ENCODE measurements at places on chromosomes 5 and 9. TPM values are rescaled to one million over a fixed set of nuclear protein-coding genes. Genes with fewer than 3 reads are reported as not detected.

SCGB3A2 gene
- not detected for polyA plus RNA-seq

OR1J2 gene
- polyA plus RNA-seq: not detected

GRCh38 chr5:55935371-55935770 lies 59.4 kb downstream of the IL6ST start:
- DNase-seq: no peak
- no peaks in the 10 kb centered on the region for H3K4me1 ChIP-seq
- peaks cover 7% of the 10 kb centered on the region for H3K36me3 ChIP-seq
- no peak overlapping the region for H3K27ac ChIP-seq

SLC36A2 gene
- polyA plus RNA-seq: not detected

GRCh38 chr5:83973925-83974815 lies 253.5 kb upstream of the HAPLN1 start:
- no peaks in the 10 kb centered on the region for H3K4me1 ChIP-seq
- no peak overlapping the region for H3K27ac ChIP-seq
- H3K36me3 ChIP-seq: no peaks in the 10 kb centered on the region
- H3K27me3 ChIP-seq: no peaks in the 10 kb centered on the region
- no peak overlapping the region for H3K4me3 ChIP-seq

DNA sequence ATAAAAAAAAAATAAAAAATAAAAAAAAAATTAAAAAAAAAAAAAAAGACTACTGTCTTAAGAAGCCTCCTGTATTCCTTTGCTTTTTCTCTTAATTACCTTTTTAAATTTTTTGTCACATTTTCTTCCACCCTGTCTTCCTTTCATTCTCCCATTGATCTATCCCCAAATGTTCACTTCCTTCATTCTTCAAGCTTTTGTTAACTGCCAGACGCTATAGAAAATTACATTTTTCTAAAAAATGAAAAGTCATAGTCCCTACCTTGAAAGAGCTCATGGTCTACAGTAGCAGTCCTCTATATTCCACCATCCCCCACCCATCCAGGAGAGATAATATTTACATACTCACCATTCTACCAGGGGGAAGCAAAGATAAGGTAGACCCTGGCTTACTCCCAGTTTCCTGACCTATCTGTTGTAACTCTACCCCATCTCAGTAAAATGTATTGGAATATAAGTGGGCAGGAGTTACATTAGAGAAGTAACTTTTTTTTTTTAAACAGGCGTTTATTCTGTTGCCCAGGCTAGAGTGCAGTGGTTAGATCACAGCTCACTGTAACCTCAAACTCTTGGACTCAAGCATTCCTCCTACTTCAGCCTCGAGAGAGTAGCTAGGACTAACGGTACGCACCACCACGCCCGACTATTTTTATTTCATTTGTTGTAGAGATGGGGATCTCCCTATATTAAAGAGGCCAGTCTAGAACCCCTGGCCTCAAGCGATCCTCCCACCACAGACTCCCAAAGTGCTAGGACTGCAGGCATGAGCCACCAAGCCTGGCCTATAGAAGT lies 3.8 kb upstream of the PRKAA1 start:
- peak overlapping the region; percentile 58 for H3K27ac ChIP-seq
- no peaks in the 10 kb centered on the region for H3K36me3 ChIP-seq
- no peak overlapping the region for H3K4me3 ChIP-seq
- no peak for DNase-seq
- H3K27me3 ChIP-seq: no peaks in the 10 kb centered on the region

NUTM2F gene
- not detected for polyA plus RNA-seq

- no peaks in the 10 kb centered on the region for H3K27me3 ChIP-seq
- no peak overlapping the region for H3K27ac ChIP-seq
- no peak overlapping the region for H3K4me3 ChIP-seq
- no peaks in the 10 kb centered on the region for H3K4me1 ChIP-seq
- no peaks in the 10 kb centered on the region for H3K36me3 ChIP-seq
- no peak for DNase-seq
Observed at GRCh38 chr5:178551059-178551458, 39.1 kb downstream of the COL23A1 start.

DNA sequence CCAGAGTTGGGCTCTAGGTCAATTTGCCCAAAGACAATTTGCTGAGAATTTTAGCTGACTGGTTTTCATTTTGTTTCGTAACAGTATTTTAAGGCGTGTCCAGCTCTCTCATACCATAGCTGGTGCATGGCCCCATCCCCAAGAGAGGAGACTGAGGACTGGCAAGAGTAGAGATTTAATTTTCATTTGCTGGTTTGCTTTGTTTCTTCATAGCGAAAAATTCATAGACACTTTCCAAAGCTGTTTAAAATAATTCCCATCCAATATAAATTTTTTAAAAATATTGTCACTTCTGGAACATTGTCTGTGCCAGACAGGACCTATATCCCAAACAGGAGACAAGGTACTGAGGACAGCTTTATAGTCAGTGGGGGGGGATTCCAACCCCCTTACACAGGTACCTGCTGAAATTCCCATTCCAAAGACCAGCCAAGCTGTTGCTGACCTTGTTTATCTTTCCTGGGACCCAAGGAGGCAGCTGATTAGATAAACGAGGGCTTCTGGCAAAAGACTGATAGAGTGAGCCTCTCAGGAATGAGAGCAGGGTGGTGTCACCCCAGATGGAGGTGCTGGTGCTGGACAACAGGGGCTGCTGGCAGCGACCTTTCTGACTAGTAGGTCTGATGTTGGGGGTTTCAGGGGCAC lies 6.8 kb upstream of the ANGPTL2 start:
- no peaks in the 10 kb centered on the region for H3K36me3 ChIP-seq
- H3K27ac ChIP-seq: no peak overlapping the region
- H3K4me1 ChIP-seq: no peaks in the 10 kb centered on the region
- H3K4me3 ChIP-seq: no peak overlapping the region
- DNase-seq: no peak

- no peak for DNase-seq
- no peaks in the 10 kb centered on the region for H3K4me1 ChIP-seq
- H3K27ac ChIP-seq: no peak overlapping the region
- no peaks in the 10 kb centered on the region for H3K36me3 ChIP-seq
- H3K27me3 ChIP-seq: no peaks in the 10 kb centered on the region
- H3K4me3 ChIP-seq: no peak overlapping the region
Observed at GRCh38 chr9:79662537-79662956, 90.8 kb downstream of the TLE4 start.

DNA sequence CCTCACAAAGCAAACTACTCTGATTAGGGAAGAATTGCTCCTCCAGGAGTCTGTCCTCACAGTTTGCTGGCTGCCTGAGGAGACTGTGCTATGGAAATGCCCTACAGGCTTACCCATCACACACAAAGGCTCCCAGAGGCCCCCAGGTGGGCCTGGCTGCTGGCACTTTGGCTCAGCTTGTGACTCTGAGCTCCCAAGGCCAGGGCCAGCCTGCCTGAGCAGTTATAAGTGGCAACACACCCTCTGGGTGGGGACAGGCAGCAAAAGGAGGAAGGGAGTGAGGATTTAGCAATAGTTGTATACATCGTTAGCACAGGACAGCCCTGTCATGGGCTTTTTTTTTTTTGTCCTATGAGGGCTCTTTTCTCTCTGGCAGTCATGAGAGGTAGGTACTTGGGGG lies 103.5 kb downstream of the DAPK1 start:
- DNase-seq: no peak
- H3K36me3 ChIP-seq: no peaks in the 10 kb centered on the region
- H3K27me3 ChIP-seq: no peaks in the 10 kb centered on the region
- no peak overlapping the region for H3K27ac ChIP-seq

GRCh38 chr5:116456036-116456435 lies 118.6 kb downstream of the SEMA6A start:
- H3K36me3 ChIP-seq: no peaks in the 10 kb centered on the region
- no peak for DNase-seq
- H3K4me3 ChIP-seq: no peak overlapping the region
- no peaks in the 10 kb centered on the region for H3K4me1 ChIP-seq
- no peaks in the 10 kb centered on the region for H3K27me3 ChIP-seq
- H3K27ac ChIP-seq: no peak overlapping the region

- H3K27me3 ChIP-seq: no peaks in the 10 kb centered on the region
- H3K4me1 ChIP-seq: no peaks in the 10 kb centered on the region
- no peaks in the 10 kb centered on the region for H3K36me3 ChIP-seq
- DNase-seq: no peak
- H3K27ac ChIP-seq: no peak overlapping the region
- H3K4me3 ChIP-seq: no peak overlapping the region
Observed at GRCh38 chr5:58040846-58041245, 419.0 kb downstream of the PLK2 start.

RANBP3L gene
- polyA plus RNA-seq: not detected

- no peak overlapping the region for H3K4me3 ChIP-seq
- no peaks in the 10 kb centered on the region for H3K4me1 ChIP-seq
- H3K36me3 ChIP-seq: peaks cover 9% of the 10 kb centered on the region
- no peaks in the 10 kb centered on the region for H3K27me3 ChIP-seq
- no peak for DNase-seq
- H3K27ac ChIP-seq: no peak overlapping the region
Observed at GRCh38 chr9:114643896-114644295, 13.7 kb downstream of the TEX53 start.

GPR150 gene
- 2.8 TPM for polyA plus RNA-seq

GRCh38 chr9:5819174-5819573 lies 13.7 kb downstream of the ERMP1 start:
- peaks cover 12% of the 10 kb centered on the region for H3K36me3 ChIP-seq
- H3K4me3 ChIP-seq: no peak overlapping the region

DNA sequence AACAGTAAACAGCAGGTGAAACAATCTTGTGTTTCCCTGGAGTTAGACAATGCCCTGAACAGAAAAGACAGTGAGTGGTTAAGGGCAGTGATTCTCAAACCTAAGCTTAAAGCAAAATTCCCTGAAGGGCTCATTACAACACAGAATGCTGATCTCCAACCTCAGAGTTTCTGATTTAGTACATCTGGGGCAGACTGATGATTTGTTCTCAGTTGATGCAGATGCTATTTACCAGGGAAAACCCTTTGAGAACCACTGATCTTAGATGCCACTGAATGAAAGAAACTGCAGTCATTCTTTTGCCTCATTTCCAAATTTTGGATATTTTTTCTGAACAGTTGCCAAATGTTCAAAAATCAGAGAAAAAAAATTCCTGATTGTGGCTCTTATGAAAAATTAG lies 18.7 kb upstream of the ADAM19 start:
- no peak for DNase-seq
- no peak overlapping the region for H3K4me3 ChIP-seq
- no peaks in the 10 kb centered on the region for H3K36me3 ChIP-seq
- H3K4me1 ChIP-seq: peaks cover 18% of the 10 kb centered on the region
- H3K27me3 ChIP-seq: no peaks in the 10 kb centered on the region
- no peak overlapping the region for H3K27ac ChIP-seq

- H3K4me3 ChIP-seq: no peak overlapping the region
- no peaks in the 10 kb centered on the region for H3K36me3 ChIP-seq
- no peaks in the 10 kb centered on the region for H3K4me1 ChIP-seq
- no peak for DNase-seq
- H3K27me3 ChIP-seq: no peaks in the 10 kb centered on the region
Observed at GRCh38 chr9:90559075-90560073, 83.2 kb downstream of the DIRAS2 start.

DNA sequence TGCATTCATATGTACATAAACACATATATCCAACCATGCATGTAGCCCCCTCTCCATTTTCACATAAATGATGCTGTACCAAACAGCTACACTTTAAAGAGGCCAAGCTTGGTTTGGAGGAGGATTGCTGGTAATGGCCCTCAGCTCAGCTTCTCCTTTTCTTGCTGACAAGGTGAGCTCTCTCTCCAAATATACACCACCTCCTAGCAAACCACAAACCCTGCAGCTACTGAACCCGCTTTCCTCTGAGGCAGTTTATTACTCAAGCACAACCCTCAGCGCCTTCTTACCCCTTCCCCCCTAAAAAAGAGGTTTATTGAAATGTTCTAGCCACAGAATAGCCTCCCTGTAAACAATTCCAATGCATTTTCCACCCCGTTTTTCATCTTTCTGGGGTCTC lies 54.0 kb downstream of the ALG2 start:
- H3K4me3 ChIP-seq: no peak overlapping the region
- H3K27ac ChIP-seq: no peak overlapping the region
- DNase-seq: no peak

NME5 gene
- not detected for polyA plus RNA-seq

GRCh38 chr9:82454509-82455190 lies 466.1 kb downstream of the SPATA31D1 start:
- H3K36me3 ChIP-seq: no peaks in the 10 kb centered on the region
- H3K4me3 ChIP-seq: no peak overlapping the region
- H3K27ac ChIP-seq: no peak overlapping the region
- no peak for DNase-seq
- no peaks in the 10 kb centered on the region for H3K27me3 ChIP-seq
- H3K4me1 ChIP-seq: no peaks in the 10 kb centered on the region

- H3K36me3 ChIP-seq: no peaks in the 10 kb centered on the region
- H3K4me1 ChIP-seq: no peaks in the 10 kb centered on the region
- no peaks in the 10 kb centered on the region for H3K27me3 ChIP-seq
Observed at GRCh38 chr5:154513669-154514084, 35.6 kb upstream of the HAND1 start.

CCIN gene
- 0.14 TPM for polyA plus RNA-seq

BHMT2 gene
- polyA plus RNA-seq: not detected

- no peaks in the 10 kb centered on the region for H3K27me3 ChIP-seq
- no peak overlapping the region for H3K27ac ChIP-seq
- H3K4me3 ChIP-seq: no peak overlapping the region
- H3K4me1 ChIP-seq: peaks cover 9% of the 10 kb centered on the region
- peaks cover 9% of the 10 kb centered on the region for H3K36me3 ChIP-seq
- DNase-seq: no peak
Observed at GRCh38 chr5:131460867-131461572, 174.0 kb downstream of the RAPGEF6 start.

DNA sequence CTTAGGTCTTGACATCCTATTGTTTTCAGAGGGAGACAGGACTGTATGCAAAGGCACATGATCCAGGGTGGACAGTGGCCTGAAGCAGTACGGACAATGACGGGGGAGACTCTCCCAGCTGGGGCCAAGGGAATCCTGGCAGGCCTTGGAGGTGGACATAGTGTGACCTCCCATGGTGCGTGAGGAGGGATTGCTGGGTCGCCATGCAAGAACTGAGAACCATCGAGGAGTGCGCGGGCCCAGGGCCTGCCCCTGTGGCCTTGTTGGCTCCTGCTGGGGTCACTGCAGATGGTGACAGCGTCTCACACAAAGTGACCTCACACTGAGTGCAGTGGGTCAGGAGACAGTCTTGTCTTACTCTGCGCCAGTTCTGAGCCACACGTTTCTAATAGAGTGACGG lies 192.4 kb downstream of the GADD45G start:
- DNase-seq: no peak
- no peaks in the 10 kb centered on the region for H3K27me3 ChIP-seq
- H3K4me1 ChIP-seq: no peaks in the 10 kb centered on the region
- H3K27ac ChIP-seq: no peak overlapping the region

Data from CD8-positive, alpha-beta memory T cell (primary cell).